CD4-positive, alpha-beta T cell (primary cell): ENCODE measurements at places on chromosomes 3 and 15. TPM values are rescaled to one million over a fixed set of nuclear protein-coding genes. Genes with fewer than 3 reads are reported as not detected.

The HESX1 gene
- total RNA-seq: not detected

The CELF6 gene
- total RNA-seq: 2.4 TPM

The CSTA gene
- 1.2 TPM for total RNA-seq

DNA sequence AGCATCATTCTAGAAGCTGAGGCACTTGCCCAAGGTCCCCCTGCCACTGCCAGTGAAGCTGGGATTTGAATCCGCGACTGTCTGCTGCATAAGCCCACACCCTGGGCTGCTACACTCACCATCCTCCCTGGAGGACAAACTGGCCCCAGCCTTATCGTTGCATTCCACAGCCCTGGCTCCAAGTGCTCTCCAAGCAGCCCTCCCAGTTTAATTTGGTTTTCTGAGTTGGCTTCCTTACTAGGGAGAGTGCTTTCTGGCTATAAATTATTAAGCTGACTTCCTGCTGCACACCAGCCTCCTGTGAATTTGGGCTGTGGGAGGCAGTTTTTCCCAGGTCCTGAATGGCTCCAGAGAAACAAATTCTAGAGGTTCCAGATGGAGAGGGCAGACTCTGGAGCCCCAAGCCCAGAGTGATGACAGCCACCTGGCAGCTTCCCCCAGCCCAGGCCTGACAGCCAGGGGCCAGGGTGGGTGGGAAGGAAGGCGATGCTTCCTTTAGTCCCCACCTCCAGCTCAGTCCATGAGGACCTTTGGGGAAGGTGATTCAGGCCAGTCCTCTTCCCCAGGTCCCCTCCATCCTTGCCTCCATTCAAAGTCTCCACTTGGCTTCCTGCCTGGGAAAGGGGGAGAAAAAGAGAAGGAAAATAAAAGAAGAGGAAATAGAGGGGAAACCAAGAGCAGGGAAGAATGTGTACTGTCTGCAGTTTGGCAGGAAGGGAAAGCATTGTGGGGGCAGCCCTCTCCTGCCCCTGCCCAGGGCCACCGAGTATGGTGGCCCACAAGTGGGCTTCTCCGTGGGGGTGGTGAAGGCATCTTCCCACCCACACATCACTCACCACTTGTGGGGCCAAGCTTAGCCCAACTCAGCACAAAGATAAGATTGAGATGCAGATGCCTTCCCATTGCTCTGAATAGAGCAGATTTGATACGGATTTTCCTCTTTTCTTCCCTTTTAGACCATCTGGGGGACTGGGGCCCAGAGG, 69.6 kb downstream of the SEMA5B start:
- DNase-seq: no peak

GRCh38 chr3:73621388-73621787, 3.4 kb downstream of the PDZRN3 start:
- DNase-seq: no peak

DNA sequence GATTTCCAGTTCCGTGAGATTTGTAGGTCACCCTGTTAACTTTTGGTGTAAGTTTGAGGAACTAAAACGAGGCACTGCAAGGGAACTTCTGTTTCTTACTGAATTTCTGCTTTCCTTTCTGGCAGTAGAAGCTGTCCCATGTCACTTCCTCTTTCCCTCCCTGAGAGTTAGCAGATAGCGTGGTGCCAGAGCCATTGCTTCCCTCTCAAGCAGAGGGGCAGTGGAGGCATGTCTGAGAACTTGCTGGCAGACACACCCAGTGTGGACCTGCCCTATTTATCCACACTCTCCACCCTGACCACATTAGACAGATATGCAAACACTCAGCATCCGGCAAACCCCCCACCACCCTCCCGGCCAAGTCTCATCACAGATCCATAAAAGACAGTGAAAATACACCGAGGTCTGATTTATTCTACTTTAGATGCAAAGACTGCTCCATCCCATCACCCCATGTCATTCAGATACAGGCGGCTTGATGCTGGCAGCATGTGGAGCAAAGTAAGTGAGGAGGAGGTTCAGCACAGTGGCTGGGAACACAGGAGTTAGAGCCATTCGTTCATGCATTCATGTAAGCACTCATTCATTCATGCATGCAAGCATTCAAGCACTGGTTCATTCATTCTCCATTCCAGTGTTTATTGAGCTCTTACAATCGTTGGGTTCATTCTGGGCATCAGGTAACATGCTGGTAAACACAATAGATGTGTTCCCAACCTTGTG, 324.7 kb downstream of the SHQ1 start:
- no peak for DNase-seq

GRCh38 chr15:25742041-25742730, 120.9 kb downstream of the ATP10A start:
- DNase-seq: no peak
